ENCODE measurements at places on chromosomes 3 and 15.

GRCh38 chr15:49987198-49987785 is 131.7 kb downstream of the ATP8B4 start:
- no peak for DNase-seq

DNA sequence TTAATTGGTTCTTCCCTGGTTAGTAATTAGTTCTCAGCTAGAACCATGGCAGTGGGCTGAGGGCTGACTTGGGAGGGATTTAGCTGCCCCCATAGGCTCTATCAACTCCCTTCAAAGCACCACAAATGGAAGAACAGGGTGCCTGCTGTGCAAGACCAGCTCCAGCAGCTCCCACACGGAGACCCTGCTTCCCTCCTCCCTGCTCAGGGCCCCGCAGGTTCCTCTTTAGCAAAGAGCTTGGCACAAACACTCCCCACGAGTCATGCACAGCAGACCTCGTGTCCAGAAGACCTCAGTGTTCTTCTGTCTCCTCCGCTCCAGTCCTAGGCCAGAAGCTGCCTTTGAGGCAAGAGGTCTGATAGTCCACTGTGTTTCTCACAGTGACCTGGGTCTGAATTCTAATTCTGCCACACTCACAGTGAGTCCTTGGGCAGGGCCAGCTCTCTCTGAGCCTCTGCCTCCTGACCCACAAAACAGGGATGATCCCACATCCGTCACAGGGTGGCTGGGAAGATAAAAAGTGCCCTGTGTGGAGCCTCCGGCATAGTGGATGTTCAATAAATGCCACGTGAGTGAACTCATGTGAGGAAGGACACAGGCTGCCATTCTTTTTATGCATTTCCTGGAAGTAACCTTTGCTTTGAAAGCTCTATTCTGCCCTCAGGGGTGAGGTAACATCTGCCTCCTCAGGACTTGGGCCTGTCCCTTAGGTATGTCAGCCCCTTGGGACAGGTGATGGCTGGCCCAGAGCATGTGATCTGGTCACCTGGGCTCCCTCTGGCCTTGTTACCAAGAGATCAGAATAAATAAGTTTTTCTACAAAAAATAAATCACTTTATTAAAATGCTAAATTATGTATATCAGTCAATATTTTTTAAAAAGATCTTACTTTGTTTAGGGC is 7.6 kb downstream of the RAB6B start:
- DNase-seq = no peak

GRCh38 chr3:133989936-133990702 is 39.6 kb downstream of the SLCO2A1 start:
- DNase-seq = no peak

DNA sequence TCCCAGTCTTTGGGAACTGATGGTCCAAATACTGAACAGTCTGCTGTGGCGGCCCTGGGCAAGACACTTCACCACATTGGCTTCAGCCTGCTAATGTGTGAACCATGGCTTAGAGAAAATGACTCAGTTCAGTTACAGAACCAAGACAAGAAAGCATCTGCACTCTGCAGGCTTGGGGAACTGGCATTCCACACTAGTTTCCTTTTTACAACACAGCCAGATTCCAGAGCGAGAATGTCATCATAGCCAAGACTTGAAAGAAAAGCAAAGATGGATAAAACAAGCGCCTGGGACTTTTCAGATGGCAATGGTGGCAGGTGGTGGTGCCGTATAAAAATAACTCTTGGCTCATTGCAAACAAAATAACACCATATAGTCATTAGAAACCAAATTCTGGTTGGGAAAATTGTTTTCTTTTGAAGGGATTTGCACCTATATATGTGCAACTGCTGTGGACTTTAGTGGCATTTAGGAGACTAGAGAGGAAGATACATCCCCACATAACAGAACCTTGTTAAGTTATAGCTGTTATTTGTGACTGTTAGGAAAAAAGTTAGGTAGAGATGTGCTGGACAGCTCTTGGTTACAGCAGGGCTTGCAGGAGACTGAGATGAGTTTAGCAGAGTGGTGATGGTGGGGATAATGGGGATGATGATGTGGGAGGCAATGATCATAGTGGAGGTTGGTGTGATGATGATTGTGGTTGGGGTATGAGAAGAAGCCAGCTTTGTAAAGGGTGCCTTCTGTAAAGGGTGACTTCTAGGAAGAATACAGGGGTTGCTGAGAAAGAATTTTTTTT is 273.6 kb downstream of the THRB start:
- DNase-seq = peak; percentile 89

DNA sequence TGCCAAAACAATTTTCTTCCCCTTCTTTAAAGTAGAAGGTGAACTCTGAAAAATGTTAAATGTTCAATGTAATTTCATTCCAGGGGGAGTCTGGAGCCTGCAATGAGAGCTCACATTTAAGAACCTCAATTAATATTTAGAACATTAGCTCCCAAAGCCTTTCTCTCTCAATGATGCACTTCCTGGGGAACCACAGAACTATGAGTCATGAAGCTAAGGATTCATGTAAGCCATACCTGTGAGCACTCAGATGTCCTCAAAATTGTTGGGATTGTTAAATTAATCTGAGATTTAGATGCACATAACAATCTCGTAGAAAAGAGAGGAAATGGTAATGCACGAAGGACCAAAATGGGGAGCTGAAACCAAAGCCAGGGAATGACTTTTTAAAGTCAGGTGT is 244.2 kb upstream of the LRIG1 start:
- no peak for DNase-seq

DNA sequence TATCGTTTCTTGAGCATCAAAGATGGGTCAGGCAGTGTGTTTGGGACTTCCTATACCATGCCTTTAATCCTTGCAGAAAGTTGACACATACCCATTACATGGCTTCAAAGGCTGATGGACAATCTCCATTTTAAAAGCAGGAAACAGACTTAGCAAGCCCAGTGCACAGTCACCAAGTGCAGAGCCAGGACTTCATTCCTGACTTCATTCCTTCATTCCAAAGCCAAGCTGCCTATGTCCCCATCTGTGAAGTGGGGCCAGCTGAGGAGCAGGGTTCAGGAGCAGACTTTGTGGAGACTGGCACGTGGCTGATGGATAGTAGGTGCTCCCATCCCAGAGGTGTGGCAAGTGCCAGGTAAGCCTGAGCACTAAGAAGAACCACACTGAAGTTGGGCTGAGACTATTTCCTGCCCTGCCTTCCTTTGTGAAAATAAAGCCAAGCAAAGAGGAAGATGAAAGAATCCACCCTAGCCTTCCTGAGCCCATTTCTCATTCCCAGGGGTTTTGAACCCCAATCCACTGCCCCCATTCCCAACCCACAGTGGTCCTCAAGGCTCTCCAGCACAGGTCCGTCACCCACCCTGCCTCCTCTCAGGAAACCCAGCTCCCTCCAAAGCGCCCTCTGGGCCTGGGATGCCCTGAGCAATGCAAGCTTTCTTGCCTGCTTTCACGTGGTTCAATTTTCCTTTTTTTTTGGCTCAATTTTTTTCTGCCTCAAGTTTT is 1.8 kb downstream of the CX3CR1 start:
- no peak for DNase-seq

DNA sequence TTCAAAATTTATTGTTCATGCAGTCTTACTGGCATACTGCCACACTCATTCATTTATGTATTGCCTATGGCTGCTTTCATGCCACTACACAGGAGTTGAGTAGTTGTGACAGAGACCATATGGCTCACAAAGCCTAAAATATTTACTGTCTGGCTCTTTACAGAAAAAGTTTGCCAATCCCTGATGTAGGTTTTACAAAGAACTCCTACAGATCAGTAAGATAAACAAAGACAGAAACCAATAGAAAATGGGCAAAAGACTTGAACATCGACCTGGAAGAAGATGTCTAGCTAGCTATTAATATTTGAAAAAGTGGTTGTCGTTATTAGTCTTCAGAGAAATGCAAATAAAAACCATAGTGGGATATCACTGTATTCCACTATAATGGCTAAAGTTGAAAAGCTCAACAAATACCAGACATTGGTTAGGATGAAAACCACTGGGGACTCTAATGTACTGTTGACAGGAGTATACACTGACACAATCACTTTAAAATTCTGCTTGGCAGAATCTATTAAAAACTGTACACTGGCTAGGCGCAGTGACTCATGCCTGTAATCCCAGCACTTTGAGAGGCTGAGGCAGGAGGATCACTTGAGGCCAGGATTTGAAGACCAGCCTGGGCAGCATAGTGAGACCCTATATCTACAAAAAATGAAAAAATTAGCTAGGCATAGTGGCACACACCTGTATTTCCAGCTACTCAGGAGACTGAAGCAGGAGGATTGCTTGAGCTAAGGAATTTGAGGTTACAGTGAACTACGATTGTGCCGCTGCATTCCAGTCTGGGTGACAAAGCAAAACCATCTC is 87.7 kb downstream of the NEO1 start:
- DNase-seq = no peak

GRCh38 chr15:63000706-63001105 is 41.8 kb upstream of the TPM1 start:
- no peak for DNase-seq

DNA sequence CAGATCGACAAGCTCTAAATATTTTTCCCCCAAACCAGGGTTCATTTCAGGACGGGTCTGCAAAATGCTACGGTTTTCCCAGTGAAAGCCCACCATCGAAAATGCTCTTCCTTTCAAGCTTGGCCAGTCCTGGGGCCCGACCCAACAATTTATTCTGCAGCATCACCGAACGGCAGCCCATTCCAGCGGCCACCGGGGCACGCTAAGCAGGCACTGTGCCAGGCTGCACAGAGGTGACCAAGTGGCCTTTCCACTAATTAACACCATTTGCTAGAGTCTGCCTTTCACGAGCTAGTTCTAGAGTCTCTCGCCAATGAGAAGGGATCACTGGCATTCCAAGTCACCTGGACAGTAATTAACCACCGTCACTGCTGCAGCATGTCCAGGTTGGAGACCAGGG is 14.4 kb downstream of the RGMA start:
- DNase-seq = no peak

DNA sequence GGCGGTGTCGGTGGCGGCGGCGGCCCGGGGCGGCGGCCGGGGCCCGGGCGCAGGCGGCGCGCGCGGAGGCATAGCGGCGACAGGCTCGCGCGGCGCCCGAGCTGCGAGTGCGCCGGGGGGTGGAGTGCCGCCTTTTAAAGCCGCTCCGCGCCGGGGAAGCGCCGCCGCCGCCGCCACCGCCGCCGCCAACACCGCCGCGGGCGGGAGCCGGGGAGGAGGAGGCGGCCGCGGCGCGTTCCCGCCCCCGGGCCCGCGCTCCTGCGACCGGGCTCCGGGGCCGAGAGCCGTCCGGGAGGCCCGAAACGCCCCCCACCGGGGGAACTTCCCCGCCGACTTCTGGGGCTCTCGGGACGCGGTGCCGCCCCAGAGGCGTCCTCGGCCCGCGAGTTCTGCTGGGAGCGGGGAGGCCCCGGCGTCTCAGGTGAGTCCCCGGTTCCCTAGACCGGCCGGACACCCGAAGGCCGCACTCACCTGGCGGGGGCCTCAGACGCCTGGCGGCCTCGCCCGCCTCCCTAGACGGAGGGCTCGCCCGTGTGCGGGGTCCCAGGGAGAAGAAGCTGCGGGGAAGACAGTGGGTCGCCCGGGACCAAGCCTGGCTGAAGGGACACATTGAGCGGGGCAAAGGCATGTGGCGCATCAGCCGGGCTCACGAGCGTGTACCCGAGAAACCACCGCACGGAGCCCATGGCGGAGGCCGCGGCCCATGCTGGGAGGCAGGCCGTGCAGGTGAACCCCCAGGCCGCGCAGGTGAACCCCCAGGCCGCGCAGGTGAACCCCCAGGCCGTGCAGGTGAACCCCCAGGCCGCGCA is at the start of gene PCSK6:
PCSK6 (minus strand) TSS at position 109 of the 809 bp plus-strand sequence; CDS start at position 72, 37 bp downstream.
- DNase-seq = no peak

Measured in stromal cell of bone marrow (primary cell).